ENCODE measurements at places on chromosomes 13 and 19.

GRCh38 chr13:111875915-111876314 is 191.0 kb upstream of the SOX1 start:
- DNase-seq, result no peak

- no peak for DNase-seq
These were observed 257.0 kb downstream of the ENOX1 start for GRCh38 chr13:43529796-43530195.

DNA sequence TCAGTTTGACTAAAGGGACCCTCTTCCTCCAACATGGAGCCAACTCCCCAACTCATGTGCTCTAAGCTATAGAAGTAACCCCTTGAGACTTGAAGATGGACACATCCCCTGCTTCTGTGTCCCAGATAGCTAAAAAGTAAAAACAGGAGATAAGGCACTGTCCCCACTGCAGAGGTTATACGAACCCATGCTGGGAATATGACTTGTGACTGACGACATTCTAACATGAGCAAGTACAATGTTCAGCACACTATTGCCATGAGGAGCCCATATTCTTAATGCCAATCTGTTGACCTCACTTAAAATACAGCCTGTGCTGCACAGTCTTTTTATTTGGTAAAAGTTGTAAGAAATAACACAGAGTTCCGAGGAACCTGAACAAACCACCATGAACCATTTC is 71.4 kb downstream of the ABCC4 start:
- no peak for DNase-seq

- DNase-seq, result no peak
These were observed 878 bp upstream of the ADAMTSL5 start for GRCh38 chr19:1513499-1514294.

DNA sequence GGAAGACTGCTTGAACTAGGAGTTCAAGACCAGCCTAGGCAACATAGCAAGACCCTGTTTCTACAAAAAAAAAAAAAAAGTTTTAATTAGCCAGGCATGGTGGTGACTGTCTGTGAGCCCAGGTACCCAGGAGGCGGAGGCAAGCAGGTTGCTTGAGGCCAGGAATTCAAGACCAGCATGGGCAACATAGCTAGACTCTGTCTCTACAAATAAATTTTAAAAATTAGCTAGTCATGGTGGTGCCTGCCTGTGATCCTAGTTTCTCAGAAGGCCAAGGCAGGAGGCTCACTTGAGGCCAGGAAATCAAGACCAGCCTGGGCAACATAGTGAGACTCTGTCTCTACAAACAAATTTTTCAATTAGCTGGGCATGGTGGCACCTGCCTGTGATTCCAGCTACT is 6.1 kb downstream of the INSR start:
- no peak for DNase-seq

- no peak for DNase-seq
These were observed 12.7 kb downstream of the SLC27A1 start for GRCh38 chr19:17482877-17483604.
